ENCODE measurements at places on chromosomes 12 and 14.

DNA sequence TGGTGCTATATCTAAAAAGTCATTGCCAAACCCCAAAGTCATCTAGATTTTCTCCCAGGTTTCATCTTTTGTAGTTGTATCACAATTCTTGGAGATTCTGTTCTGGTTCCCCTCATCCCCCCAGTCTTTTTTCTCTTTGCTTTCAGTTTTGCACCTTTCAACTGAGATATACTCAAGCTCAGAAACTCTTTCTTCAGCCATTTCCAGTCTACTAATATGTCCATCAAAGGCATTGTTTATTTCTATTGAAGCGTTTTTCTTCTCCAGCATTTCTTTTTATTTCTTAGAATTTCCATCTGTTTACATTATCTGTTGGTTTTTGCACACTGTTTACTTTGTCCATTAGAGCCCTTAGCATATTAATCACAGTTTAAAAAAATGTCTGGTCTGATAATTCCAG, 179.5 kb downstream of the NUBPL start:
- no peak for DNase-seq

- DNase-seq, result peak; percentile 25
Measured at GRCh38 chr12:3493043-3493858, 2.2 kb downstream of the PRMT8 start.

GRCh38 chr14:68782091-68782981, 10.5 kb downstream of the ZFP36L1 start:
- no peak for DNase-seq

DNA sequence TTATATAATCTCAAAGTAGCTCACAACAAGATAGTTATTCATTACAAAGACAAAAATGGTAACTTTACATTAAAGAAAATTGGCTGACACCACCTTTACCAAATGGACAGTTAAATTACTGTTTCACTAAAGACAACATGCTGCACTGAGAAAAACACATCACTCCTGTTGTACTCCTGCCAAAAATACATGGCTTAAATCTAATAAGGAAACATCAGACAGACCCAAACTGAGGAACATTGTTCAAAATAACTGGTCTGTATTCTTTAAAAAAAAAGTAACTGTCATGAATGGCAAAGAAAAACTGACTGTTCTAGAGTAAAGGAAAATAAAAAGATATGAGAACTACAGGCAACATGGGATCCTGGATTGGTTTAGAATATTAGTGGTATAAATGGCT, 151.3 kb upstream of the DCN start:
- no peak for DNase-seq

- DNase-seq, result no peak
Measured at GRCh38 chr12:124549629-124550028, 17.8 kb downstream of the NCOR2 start.

- no peak for DNase-seq
Measured at GRCh38 chr14:52267501-52268278, at the start of gene PTGDR. Gene PTGDR (plus strand): TSS chr14:52267698. CDS start chr14:52267815, 117 bp downstream.

- DNase-seq, result no peak
Measured at GRCh38 chr12:119665164-119665929, 2.6 kb upstream of the PRKAB1 start.

DNA sequence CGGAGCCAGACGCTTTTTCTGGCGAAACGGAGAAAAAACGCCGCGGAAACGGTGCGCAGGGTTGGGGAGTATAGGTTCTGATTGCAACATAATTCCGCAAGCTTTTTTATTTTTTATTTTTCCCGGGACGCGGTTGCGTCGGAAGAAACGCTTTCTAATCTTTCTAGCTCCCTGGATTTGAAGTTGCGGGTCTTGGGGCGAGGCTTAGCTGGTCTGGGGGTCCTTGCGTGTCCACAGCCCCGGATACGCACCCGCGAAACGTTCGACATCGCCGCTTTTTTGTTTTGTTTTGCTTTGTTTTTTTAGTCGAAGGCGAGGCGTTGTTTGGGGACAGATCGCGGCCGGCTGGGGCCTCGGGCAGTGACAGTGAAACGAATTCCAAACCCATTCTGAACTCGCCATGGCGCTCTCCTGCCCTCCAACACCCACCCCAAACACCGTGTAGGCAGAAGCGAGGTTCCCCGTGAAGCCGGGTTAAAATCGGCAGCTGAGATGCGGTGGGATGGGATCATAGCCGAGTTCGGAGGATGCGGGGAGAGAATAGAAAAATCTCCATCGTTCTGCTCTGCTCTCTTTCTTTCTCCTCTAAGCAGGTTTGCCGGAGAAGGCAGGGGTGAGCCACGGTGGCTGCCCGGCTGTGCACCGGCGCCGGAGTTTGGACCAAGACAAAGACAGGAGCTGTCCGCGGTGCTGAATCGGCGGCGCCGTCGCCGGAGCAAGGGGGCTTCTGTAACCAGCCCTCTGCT, 8.1 kb upstream of the LHX5 start:
- DNase-seq, result peak; percentile 45

GRCh38 chr12:53201177-53201541, 5.9 kb downstream of the ITGB7 start:
- no peak for DNase-seq

GRCh38 chr12:15527201-15528080, 205.1 kb downstream of the PTPRO start:
- no peak for DNase-seq

GRCh38 chr14:99809859-99810558, 16.8 kb downstream of the EML1 start:
- DNase-seq, result no peak

DNA sequence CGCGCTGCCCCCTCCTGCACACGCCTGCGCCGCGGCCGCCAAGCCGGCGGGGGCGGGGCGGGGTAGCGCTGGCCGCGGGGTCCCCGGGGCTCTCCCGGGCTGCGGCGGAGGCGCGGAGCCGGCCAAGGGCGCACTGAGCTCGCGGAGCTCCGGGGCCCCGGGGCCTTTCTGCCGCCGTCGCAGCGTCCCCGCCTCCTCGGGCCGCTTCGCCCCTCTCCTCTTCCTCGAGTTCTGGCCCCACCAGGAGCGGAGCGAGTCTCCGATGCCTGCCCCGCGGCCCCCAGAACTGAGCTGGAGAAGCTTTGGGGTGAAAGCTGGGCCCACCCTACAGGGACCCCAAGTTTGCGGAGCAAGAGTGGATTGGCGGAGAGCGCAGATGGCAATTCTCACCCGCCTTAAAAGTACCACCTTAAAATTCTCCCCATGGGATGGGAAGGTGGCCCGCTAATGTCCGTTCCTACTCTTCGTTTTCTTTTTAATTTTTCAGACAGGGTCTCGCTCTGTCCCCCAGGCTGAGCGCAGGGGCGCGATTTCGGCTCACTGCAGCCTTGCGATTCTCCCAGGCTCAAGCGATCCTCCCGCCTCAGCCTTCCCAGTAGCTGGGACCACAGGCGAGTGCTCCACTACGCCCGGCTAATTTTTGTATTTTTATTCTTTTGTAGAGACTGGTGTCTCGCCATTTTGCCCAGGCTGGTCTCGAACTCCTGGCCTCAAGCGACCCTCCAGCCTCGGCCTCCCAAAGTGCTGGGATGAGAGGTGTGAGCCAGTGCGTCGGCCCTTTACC, 129.6 kb downstream of the NDUFA12 start:
- DNase-seq, result no peak

DNA sequence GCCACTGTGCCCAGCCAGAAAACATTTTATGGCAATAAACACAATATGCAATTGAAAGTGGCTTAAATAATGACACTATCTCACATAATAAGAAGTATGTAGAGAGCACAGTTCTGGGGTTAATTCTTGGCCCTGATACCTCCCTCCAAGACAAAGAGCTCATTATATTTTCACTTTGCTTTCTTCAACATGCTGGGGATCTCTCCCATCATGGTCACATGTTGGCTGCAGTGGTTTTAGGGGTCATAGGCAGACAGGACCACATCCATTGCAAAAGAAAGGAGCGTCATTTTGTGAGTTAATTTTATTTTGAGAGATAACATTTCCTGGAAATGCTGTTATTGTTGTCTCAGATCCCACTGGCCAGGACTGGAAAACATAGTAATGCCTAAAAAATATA, 8.3 kb upstream of the SLC38A2 start:
- DNase-seq, result no peak

GRCh38 chr14:79552778-79553177, 658.5 kb downstream of the DIO2 start:
- no peak for DNase-seq

DNA sequence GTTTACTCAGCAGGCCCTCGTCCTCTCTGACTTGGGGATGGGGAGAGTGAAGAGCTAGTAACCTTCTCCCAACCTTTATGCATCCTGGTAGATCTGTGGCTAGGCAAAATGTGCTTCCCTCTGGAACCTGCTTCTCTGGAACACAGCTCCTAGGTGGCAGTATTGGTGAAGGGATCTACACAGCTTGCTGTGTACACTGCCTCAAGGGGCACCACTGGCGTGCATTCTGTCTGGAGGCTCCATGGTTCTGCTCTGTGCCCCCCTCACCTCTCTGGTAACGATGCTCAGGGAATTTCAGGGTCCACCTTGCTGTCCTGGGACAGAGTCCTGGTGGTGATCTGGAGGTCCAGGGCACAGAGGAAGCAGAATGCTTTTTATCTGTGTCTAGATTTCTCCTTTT, 43.5 kb upstream of the KCNA5 start:
- no peak for DNase-seq

DNA sequence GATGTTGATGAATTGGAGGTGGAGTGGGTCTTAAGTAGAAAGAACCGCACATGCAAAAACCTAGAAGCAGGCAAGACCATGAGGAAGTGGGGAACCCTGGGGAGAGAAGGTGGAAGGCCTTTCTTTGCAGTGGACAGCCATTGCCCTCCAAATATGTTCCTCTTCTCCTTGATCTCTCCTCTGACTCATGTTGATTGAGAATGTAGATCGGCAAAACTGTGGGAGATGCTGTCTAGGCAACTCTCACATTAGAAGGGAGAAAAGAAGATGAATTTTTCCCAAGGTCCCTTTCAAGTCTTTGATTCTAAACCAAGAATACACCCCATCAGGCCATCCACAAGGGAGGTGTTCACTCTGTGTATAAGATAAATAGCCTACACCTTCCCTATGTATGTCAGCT, 257.5 kb downstream of the MSRB3 start:
- no peak for DNase-seq

- DNase-seq, result no peak
Measured at GRCh38 chr12:108783446-108783845, 52.1 kb upstream of the CORO1C start.

GRCh38 chr12:24111086-24111485, 161.6 kb upstream of the SOX5 start:
- DNase-seq, result no peak

DNA sequence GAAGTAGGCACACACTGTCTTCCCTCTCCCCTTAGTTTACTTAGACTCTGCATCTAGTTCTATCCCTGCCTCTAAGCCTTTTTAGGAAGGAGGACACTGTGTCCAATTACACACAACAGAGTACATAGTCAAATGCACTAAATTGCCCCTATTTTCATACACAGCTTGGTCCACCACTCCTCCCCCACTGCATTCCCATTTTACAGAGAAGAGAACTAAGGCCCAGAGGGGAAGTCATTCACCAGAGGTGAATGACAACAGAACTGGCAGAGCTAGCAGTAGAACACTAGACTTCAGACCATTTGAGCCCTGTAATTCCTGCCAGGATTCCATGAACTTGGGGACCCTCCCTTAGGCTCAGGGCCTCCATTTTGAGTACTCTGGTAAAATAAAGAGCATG, 1.1 kb upstream of the JPH4 start:
- peak; percentile 15 for DNase-seq

- DNase-seq, result no peak
Measured at GRCh38 chr14:55574988-55575387, 5.0 kb upstream of the KTN1 start.

DNA sequence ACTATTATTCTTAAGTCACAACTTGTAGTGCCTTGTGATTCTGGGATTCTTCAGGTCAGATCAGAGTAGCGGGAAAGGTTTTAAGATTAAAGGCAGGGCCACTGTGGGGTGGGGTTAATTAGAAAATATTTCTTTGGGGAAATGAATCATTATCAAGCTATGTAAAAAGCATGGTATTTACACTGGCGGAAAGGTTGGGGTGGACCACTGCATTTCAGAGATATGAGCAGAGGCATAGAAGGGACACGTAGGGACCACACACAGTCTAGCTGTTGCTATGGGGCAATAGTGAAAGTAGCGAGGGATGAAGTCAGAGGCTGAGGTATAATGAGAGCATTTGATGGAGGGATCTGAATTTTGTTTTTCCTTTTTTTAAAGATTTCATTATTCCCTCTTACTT, 31.7 kb upstream of the KCNH3 start:
- no peak for DNase-seq

DNA sequence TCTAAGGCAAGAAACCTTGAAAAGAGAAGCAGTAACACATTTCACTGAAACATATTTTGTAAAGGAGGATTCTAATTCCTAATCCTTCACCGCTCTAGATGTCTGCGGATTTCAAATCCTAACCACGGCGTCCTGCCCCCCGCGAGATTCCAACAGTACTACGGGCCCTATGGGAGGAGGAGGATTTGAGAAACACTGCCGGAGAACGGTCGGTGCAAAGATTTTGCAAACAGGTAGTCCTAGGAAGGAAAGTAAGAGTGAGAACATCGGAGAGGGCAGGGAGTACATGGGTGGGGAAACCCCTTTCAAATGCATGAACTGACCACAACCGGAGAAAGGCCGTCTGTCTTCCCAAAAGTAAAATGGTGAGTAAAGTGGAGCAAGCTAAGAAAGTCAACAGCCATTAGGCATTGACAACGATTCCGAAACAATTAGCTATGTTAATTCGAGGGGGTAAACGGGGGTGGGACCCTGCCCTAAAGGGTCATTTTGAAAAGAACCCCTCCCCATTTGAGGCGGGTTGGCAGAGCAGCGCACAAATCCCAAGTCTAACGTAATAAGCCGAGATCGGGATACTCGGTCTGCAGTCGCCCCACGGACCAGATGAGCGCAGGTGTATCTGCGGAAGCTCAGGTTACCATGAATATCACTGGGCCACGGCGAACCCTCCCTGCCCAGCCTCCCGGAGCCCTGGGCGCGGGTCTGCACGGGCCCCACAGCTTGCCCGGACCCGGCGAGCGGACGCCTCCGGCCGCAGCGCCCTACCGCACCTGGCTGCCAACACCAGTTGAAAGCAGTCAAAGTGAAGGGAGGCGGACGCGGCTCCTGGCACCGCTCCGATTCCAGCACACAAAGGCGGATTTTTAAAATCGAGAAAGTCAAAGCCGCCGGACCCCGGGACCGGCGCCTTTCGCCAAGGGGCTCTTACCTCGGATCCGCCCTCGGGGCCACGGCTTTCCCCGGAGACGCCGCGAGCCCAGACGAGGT, 662 bp downstream of the EPS8 start:
- no peak for DNase-seq

DNA sequence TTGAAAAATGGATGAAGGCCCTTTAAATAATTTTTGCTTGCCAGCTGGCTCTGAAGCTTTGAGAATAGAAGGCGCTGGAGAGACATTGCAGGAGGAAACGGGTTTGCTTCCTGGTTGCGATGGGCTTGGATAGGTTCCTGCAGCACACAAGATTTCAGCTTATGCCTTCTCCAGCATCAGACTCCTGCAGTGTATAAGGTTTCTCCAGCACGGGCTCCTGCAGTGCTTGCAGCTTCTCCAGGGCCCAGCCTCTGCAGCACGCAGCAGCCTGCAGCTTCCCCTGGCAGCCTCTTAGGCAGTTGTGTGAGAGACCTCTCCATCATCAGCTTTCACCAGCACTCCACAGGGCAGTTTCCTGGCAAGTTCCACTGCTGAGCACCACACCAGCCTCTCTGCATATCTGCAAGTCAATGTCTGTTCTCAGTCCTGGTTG, 78.7 kb upstream of the ZDHHC17 start:
- no peak for DNase-seq
